ENCODE measurements at places on chromosomes 4 and X.
A peak's percentile ranks its signal among the peaks of the same experiment; 100 is the strongest.

- DNase-seq = no peak
These were observed 67.0 kb downstream of the RBM47 start for GRCh38 chr4:40562681-40563080.

GRCh38 chrX:30283456-30284200 is 25.6 kb downstream of the NR0B1 start:
- no peak for DNase-seq

GRCh38 chrX:63658920-63659319 is 126.1 kb downstream of the ARHGEF9 start:
- DNase-seq = no peak

DNA sequence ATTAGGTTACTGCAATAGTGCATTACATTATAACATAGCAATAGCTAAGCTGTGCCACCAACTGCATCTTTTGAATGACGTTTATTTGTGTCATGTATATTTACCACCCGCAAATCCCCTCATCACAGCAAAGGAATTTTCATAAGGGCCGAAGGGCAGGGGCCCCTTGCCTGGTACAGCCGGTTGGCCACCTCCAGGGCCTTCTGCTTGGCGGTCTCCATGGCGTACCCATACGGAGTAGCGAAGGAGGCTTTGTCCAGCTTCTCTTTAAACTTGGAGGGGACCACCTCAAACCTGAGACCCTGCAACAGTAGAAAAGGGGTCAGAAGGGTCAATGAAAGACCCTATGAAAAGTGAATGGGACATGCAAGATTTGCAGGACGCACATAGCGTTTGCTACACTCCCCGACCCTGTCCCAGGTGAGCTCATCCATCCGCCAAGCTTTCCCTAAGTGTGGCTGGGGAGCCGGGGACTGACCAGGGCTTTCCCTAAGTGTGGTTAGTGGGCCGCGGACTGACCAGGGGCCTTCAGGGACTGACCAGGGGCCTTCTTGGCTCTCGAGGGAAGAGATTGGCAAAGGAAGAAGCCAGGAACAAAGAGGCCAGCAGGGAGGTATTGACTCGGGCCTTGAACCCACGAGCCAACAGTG is 10.6 kb downstream of the ASMTL start:
- DNase-seq = no peak

DNA sequence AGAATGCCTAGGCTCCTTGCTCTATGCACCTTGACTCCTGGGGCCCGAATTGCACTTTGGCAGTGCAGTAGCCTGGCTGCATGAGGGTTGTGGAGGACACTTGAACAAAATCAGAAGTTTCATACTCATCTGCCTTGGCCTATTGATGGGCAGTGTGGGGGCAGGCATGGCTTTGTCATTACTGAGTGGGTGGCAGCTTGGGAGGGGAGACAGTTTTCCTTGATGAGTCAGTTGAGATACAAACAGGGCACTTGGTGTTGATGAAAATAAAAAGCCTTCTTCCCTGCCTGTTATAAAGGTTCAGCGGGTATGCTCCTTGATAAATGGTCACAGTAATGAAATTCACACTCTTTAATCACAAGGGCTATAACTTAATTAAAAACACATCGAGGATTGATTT is 126.8 kb upstream of the MAMLD1 start:
- DNase-seq = no peak

DNA sequence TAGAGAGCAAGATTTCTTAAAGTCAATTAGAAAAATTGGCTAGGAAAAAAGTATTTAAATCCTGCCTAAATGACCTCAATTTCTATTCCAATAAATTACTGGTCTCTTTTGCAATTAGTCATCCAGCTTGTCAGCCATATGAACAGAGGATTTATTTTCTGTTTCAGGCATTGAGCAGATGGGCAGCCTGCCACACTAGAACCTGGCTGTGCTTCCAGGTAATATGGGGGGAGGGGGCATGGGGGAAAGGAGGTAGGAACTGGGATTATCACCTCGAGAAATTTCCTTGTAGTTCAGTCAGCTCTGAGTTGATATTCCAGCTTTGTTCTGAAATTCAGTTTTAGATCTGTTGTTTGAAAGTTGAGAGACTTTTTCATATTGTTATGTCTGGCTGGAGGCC is 206.3 kb upstream of the LCORL start:
- DNase-seq = no peak

DNA sequence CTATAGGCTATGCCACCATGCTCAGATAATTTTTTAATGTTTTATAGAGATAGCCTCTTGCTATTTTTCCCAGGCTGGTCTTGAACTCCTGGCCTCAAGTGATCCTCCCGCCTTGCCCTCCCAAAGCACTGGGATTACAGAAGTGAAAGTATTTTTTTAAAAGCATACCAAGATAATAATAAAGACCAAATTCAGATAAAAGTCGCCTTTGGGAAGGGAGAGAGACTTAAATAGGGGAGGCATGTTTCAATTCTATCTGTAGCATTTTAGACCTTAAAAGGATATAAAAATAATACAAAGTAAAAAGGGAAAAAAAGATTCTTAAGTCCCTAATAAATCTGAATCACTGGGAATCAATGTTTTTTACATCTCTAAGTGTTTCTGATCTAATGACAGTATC is 108.9 kb downstream of the AFAP1 start:
- no peak for DNase-seq

DNA sequence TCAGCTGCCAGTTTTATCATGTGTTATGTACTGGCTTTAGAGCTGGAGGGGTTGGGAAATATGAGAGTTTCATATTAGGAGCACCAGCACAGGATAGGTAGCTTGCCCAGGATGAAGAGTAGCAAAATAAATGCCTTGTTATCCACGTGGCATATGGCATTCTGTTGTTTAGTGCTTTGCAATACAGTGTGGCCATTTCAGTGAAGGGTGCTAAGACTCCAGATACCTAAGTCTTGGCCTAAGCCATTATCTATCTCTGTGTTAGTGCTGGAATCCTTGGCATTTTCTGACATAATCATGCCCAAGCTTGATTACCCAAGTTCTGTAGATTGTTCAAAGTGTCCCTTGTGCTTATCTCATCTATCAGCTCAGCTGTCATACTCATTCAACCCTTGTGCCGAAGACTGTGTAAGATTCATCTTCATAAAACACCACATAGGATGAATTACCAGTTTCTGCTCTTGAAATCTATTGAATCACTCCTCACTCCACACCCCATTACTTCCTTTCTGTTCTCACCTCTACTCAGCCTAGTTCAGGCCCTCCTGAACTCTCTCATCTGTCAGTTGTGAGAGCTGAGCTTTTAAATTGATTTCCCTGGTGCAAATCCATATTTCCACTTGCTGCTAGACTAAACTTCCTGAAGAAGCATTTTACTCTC is 73.5 kb downstream of the CLCN5 start:
- no peak for DNase-seq

DNA sequence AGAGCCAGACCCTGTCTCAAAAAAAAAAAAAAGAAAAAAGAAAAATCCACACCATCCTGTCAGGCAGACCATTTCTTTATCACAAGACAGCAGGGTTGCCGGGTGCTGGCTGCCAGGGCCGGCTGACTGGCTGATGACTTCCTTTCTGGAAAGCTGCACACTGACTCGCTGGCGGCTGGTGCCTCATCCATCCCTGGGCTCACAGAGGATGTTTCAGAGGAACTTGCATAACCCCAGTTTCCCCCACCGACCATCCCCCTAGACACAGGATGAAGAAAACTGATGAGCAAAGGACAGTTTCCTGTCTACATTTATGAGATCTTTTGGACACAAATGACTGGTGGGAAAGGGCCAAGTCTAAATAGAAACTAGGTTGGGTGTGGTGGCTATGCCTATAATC is 14.1 kb downstream of the HPSE start:
- no peak for DNase-seq

DNA sequence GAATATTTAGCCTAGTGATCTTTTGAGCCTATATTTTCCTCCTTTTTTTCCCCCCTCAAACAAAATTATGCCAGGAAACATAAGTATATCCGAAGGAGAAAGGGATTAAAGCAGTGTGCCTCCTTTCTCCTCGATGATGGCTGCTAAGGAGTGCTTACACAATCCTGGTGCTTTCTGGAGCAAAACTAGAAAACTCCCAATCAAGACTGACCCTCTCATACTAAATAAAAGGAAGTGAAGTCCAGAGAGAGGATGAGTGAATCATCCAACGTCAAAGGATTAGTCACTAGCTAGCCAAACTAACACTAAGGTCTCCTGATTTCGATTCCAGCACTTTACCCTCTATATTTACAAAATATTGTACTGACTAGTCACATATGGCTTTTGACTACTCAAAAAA is 146.8 kb downstream of the PPP3CA start:
- DNase-seq = no peak

GRCh38 chr4:1459722-1460511 is 53.7 kb upstream of the NKX1-1 start:
- DNase-seq = no peak

DNA sequence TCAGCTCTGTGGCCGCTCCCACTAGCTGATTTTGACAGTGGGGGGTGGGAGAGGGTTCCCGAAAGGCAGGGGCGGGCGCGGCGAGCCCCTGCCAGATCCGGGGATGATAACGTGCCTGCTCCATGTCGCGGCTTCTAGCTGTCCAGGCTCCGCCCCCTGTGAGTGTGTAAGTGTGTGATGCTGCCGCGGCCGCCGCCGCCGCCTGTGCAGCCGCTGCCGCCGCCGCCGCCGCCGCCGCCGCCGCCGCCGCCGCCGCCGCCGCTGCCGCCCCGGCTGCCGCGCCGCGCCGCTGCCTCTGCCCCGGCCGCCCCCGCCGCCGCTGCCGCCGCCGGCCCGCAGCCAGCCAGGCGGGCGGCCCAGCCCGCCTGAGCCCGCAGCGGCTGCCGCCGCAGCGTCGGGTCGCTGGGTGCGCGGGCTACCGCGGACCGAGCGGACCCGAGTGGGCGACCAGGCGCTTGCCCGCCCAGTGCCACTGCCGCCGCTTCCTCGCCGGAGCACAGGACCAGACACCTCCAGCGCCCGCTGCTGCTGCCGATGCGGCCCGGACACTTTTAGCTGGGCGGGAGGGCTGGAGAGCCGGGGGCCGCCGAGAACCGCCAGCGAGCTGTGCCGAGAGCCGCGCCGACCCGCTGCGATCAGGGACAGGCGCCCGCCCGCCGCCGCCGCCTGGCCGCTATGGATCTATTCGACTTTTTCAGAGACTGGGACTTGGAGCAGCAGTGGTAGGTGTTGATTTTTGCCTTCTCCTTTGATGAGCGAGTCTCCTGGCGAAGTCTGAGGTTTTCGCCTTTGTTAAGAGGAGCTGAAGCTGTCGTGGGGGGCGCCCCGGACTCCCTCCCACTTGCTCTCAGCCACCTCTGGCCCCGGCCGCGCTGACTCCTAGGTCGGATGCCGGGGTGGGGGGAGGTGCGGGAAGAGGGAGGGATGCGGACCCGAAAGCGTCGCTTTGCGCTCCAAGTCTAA is at the start of gene AFF2:
TSS of gene AFF2 (plus strand) at position 195 of the 963 bp plus-strand sequence. CDS start at position 676, 481 bp downstream.
- peak; percentile 2 for DNase-seq

GRCh38 chr4:89400287-89401035 is 92.9 kb upstream of the GPRIN3 start:
- no peak for DNase-seq

DNA sequence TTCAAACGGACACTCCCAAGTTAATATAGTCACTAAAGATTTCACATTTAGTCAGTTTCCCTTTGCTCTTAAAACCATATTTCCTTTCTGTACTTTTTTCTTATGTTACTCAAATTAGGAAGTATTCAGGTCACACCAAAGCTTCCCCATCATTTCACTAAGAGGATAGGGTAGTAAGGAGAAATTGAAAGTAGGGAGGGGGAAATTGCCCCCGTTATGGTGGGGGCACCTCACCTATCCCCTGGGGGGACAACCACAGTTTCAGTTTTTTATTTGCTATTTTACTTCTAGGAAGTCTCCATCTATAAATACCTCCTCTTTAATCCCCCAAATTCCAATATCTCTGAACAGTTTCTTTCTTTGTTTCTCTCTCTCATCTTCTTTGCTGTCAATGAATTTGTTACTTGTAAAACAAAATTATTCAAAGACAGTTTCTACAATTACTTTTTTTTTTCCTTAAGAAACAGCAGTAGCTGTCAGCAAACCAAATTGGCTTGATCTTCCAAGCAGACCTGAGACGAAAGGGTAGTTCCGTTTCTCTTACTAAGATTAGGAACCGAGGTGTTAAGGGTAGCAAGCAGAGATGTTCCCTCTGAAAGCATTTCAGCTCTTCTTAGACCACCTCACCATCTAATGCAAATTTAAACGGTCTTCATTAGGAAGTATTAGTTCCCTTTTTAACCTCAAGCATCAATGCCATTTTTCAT is 160.2 kb upstream of the KLF3 start:
- DNase-seq = peak; percentile 33

GRCh38 chr4:158172261-158173258 is at the start of gene GASK1B:
Gene GASK1B, minus strand, starts transcription at chr4:158173025. Its CDS starts 1,650 bp downstream, at chr4:158171375.
- no peak for DNase-seq

GRCh38 chr4:13260513-13260912 is 223.6 kb downstream of the RAB28 start:
- DNase-seq = no peak

- DNase-seq = no peak
These were observed 193.5 kb upstream of the C1QTNF7 start for GRCh38 chr4:15234116-15234855.

- no peak for DNase-seq
These were observed 627 bp upstream of the HSD17B11 start for GRCh38 chr4:87391576-87392054.

GRCh38 chr4:113637823-113638561 is 123.5 kb downstream of the CAMK2D start:
- no peak for DNase-seq

DNA sequence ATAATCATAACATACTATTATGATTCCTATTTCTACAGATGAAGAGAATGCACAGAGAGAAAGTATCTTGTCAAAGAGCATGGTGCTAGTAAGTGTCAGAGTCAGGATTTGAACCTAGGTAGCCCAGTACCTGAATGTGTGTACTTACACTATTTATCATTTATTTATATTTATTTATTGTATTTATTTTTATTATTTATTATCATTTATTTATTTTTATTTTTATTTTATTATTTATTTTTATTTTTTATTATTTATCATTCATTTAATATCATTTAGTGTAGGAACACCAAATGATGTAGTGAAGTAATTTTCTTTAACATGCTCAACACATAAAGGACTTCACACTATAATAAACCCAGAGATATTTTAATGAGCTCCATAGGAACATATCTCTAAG is 209.4 kb upstream of the ZFP42 start:
- DNase-seq = no peak

- DNase-seq = no peak
These were observed 203.0 kb downstream of the GPAT3 start for GRCh38 chr4:83738895-83739294.

GRCh38 chrX:55006827-55007621 is 6.9 kb downstream of the APEX2 start:
- no peak for DNase-seq

- no peak for DNase-seq
These were observed 306.8 kb upstream of the ANXA10 start for GRCh38 chr4:167785523-167785922.
